ENCODE measurements at places on chromosomes 6 and 20.
A peak's percentile ranks its signal among the peaks of the same experiment; 100 is the strongest.

GRCh38 chr6:137699031-137699683 lies 167.9 kb upstream of the TNFAIP3 start:
- no peak for DNase-seq

DNA sequence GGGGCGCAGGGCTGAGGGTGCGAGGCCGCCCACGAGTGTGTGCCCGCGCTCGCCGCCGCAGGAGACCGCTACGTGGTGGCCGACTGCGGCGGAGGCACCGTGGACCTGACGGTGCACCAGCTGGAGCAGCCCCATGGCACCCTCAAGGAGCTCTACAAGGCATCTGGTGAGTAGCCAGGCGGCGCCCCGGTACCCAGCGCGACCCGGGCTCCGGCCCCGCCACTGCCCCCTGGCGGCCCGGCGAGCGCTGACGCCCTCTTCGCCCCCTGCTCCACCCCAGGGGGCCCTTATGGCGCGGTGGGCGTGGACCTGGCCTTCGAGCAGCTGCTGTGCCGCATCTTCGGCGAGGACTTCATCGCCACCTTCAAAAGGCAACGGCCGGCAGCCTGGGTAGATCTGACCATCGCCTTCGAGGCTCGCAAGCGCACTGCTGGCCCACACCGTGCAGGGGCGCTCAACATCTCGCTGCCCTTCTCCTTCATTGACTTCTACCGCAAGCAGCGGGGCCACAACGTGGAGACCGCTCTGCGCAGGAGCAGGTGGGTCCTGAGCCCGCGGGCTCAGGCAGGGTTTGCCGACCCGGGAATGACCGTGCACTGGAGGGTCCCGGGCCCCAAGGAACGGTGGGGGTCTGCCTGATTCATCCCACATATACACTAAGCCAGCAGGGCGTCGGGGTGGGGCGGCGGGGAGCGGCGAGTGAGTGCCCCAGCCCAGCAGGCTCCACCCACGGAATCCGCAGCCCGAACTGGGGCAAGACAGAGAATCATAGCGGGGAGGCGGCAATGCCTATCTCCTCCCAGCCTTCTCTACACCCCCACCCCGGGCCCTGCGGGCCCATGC lies 17.4 kb downstream of the HSPA12B start:
- peak; percentile 30 for DNase-seq

DNA sequence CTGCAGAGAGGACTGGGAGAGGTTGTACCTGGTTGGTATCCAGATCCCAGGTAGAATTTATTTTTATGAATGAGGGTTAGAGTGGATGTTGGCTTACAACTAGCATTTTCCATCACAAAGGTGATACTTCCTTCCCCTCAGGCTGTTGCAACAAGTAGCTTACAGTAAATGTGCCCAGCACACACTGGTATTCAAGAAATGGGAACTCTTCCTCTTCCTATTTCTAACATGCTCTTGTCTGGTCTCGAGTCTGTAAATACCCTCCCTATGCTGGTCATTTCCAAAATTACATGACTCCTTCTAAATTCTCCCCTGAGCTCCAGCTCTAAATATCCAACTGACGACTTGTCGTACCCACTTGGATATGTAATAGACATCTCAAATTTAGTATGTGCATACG lies 90.1 kb upstream of the FOXC1 start:
- no peak for DNase-seq

DNA sequence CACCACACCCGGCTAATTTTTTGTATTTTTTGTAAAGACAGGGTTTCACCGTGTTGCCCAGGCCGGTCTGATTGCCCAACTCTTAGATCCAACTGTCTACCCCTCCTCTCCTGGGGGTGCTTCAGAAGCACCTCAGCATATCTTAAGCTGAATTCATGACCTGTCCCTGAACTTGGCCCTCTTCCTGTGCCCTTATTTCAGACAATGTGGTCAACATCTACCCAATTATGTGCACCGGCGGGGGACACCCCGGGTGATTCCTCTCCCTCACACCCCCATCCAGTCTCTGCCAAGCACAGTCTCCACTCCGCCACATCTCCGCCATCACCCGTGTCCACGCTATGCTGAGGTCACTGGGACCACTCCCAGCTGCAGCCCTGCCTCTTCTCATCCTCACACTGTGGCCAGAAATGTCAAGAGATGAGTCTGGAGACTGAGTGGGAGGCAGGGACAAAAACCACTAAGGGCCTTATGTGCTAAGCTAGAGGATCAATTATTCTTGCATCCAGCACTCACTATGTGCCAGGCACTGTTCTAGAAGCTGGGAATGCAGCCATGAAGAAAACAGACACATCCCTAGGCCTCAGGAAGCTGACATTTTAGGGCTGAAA lies 111.9 kb downstream of the ARMC2 start:
- no peak for DNase-seq

- DNase-seq: no peak
Observed at GRCh38 chr20:6418732-6419131, 295.9 kb upstream of the FERMT1 start.

Data from CD4-positive, alpha-beta T cell treated with Interleukin-21 for 1 hour (primary cell).